ENCODE measurements at places on chromosomes 2 and 18.
A peak's percentile ranks its signal among the peaks of the same experiment; 100 is the strongest.

GRCh38 chr2:117958186-117958585, 55.7 kb downstream of the CCDC93 start:
- peak; percentile 98 for DNase-seq

GRCh38 chr2:241947004-241947350, 77.4 kb downstream of the RTP5 start:
- DNase-seq = no peak

GRCh38 chr2:158970241-158970751, 1.9 kb downstream of the TANC1 start:
- peak; percentile 35 for DNase-seq

DNA sequence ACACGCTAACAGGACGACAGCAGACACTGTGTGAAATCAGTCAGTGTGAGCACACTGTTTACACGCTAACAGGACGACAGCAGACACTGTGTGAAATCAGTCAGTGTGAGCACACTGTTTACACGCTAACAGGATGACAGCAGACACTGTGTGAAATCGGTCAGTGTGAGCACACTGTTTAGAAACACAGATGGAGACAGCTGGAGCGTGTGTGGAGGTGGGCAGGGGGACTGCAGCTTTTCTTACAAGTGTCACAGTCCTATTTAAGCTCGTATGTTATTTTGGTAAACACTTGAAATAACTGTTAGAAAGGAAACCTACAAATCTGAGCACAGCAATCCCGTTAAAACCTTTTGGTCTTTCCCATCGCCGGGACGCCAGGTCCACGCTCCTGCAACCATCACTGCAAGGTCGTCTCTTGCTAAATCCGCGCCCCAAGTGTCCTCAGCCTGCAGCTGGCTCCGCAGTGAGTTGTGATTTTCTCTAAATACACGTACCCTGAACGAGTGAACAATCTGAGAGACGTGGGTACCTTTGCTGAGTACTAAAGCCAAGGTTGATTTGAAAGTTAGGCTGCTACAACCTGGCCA, 58.9 kb upstream of the CTDP1 start:
- no peak for DNase-seq

DNA sequence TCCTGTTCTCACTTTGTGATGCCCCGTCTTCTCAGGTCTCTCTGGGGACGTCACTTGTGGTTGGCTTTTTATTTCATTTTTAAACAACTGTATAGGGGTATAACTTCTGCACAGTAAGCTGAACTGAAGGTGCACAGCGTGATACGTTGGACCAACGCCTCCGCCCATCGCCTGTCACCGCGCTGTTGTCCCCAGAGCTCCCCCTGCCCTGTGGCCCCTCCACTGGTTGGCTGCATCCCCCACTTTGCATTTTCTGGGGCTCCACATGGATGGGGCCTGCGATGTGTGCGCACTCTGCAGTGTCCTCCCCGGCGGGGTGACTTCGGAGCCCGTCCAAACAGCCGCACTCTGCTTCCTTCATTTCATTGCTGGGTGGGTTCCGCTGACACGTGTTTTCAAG, 14.3 kb downstream of the GPR35 start:
- no peak for DNase-seq

Data from renal cortical epithelial cell (primary cell).